ENCODE measurements at places on chromosomes 16 and 17.

- DNase-seq, result no peak
These were observed 20.0 kb downstream of the CLUAP1 start for GRCh38 chr16:3520841-3521240.

GRCh38 chr17:42087736-42088705 lies 10.3 kb downstream of the ZNF385C start:
- no peak for DNase-seq

DNA sequence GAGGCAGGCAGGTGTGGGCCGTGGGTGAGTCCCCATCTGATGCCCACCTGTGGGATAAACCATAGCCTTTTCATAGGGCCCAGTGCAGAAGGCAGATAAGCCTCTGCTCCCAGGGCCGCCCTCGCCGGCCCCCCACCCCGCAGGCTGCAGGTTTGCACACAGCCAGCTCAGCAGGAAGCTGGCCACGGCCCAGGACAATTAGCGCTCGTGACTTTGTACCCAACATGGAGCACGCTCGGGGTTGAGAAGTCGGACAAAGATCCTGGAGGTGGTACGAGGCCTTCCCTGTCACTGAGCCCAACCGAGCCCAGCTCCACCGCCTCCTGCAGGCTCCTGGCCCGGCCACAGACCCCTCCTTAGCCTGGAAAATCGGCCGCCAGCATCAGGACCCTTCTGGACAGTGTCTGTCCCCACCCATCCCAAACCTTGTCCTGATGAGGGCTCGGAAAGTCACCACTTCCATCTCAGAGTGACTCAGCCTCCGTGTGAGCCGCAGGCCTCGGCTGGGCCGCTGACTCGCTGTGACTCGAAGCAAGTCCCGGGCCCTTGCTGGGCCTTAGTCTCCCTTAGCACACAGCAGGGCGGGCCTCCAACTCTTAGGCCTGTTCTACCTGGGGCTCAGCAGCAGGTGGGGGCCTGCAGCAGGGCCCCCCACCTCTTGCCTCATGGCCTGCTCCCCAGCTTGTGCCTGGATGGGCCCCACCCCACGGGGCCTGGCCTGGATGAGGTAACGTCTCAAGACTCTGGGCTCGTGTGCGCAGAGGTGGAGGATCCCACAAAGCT lies 22.7 kb downstream of the FAM83G start:
- DNase-seq, result no peak

GRCh38 chr17:330993-331701 lies 21.5 kb downstream of the RPH3AL start:
- no peak for DNase-seq

- DNase-seq, result no peak
These were observed 83.8 kb downstream of the NETO2 start for GRCh38 chr16:47059991-47060390.

GRCh38 chr16:83315271-83315670 lies 492.5 kb upstream of the HSBP1 start:
- DNase-seq, result no peak

DNA sequence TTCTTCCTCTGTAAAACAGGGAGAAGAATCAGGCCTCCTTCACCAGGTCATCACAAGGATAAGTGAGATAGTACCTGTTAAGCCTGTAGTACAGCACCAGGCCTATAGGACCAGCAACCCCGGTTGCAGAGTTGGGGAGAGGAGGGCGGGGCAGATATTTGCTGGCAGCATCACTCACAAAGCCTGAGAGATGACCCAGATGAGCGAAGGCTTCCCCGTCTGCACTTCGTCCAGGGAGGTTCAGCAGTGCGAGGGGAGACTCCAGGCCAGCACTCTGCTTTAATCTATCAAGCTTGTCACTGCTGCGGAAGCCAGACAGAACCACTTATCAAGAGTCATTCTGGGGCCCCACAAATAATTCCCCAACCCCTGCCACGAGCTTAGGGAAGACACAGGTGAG lies 15.8 kb upstream of the RBBP6 start:
- DNase-seq, result no peak

GRCh38 chr16:66050991-66051390 lies 315.5 kb upstream of the CDH5 start:
- DNase-seq, result no peak

- no peak for DNase-seq
These were observed 59.5 kb downstream of the CHD9NB start for GRCh38 chr16:52993179-52993578.

DNA sequence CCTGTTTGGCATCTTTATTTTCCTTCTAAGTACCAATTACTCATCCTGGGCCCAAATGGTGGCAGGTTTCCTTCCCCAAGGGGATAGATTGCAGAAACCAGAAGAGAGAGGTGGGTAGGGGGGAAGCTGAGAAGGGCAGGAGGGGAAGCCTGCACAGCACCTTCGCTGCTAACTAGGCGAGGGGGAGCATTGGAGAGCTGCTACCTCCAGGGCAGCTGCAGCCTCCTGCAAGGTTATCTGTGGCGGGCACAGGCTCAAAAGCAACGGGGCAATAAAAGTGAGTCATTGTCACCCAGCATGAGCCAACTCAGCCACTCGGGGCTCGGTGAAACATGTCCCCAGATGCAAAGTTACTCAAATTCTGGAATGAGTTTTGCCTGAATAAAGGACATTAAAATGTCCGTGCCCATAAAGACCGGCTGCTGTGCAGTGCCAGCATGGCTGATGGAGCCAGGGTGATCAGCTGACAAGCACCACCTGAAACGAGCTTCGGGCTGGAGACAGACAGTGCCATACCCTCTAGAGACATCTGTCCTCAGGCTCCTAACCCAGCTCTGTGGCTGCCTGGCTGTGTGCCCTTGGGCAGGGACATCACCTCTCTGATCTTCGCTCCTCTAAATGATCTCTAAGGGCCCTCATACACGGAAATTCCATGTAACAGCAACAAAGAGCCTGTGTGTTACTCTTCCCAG lies 68.1 kb upstream of the GRIN2A start:
- no peak for DNase-seq

DNA sequence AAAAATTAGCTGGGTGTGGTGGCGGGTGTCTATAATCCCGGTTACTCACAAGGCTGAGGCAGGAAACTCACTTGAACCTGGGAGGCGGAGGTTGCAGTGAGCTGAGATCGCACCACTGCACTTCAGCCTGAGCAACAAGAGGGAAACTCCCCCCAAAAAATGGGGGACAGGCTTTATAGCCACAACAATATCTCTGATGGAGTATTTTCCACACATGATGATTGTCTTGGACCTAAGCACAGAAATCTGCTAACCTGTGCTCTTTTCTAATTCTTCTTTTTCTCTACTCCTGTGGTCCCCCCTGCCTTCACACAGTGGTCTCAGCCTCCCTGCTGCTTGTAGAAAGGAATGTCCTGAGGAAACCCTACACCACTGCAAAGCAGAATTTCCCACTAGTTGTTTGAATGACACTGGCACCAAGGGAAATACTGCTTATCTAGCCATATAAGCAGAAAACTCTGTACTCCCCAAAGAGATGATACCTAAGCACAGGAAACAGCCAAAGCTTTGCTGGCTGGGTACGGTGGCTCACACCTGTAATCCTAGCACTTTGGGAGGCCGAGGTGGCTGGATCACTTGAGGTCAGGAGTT lies 117.6 kb downstream of the USP31 start:
- no peak for DNase-seq

DNA sequence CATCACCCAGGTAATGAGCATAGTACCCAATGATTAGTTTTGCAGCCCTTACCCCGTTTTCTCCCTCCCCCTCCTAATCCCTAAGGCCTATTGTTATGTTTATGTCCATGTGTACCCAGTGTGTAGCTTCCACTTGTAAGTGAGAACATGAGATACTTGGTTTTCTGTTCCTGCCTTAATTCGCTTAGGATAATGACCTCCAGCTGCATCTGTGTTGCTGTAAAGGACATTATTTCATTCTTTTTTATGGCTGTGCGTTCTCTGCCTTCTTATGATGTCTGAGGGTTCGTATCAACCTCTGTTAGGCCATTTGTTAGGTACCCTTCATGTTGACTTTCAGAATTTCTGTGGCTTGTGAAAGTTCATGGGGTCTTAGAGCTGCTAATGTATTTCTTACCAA lies 31.0 kb downstream of the CTCF start:
- DNase-seq, result no peak

DNA sequence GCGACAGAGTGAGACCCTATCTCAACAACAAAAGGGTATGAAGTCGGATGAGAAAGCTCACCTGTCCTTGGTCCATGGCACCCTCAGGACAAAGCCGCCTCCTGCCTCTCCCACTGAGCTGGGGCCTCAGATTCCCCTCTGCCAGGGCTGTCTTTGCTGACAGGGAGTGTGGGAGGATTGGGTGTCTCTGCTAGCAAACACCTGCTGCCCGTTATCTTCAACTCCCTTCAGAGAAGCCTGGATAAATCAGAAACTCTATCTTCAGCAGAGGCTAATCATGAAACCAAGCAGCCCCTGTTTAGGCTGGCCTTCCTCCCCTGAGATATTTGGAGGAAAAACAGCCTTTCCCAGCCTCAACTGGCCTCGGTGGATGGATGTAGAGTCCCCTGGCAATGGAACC lies 36.3 kb upstream of the CDH1 start:
- no peak for DNase-seq

DNA sequence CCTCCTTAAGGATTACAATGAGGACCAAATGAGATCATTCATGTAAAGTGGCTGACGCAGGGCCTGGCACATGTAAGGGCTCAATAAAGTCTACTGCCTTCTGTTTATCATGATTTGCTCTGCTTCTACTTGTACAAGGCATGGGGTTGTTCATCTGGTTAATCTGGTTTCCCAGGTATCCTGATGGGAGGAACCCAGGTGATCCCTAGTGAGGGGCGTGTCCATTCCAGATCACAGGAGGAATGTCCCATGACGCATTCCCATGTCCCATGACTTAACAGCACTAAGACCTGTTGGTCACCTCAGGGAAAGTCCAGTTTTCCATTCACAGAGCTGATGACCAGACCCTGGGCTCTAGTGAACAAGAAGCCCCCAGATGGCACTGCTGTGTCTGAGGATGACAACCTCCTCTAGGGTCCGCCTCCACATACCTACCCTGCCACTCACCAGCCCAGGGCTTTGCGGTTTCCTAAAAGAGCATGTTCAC lies 11.5 kb upstream of the TPPP3 start:
- DNase-seq, result no peak

DNA sequence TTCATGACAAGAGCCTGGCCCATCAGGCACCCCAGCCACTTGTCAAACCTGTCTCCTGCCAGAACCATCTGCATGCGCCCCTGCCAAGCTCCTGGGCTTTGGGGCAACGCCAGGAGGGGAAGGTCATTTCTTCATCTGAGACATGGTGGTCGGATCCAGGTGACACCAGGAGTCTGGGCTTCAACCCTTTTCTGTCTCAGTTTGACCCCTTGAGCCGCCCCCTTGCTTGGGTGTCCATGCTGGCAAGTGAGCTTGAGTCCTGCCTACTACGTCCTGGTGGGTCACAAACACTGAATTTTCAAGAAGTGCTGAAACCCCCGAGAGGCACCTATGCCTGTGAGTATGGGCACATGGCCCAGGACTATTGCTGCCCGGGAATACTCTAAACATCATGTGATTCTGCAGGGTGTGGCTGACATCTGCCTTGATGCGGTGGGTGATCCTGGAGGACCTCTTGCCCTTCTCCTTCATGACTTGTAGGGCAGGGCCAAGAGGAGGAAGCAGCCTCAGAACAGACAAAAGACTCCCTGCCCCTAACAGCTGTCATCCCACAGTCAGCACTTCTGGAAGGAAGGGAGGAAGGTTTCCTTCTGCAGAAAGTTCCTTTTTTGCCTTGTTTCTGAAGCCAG lies 43.4 kb downstream of the TNFRSF13B start:
- DNase-seq, result no peak

DNA sequence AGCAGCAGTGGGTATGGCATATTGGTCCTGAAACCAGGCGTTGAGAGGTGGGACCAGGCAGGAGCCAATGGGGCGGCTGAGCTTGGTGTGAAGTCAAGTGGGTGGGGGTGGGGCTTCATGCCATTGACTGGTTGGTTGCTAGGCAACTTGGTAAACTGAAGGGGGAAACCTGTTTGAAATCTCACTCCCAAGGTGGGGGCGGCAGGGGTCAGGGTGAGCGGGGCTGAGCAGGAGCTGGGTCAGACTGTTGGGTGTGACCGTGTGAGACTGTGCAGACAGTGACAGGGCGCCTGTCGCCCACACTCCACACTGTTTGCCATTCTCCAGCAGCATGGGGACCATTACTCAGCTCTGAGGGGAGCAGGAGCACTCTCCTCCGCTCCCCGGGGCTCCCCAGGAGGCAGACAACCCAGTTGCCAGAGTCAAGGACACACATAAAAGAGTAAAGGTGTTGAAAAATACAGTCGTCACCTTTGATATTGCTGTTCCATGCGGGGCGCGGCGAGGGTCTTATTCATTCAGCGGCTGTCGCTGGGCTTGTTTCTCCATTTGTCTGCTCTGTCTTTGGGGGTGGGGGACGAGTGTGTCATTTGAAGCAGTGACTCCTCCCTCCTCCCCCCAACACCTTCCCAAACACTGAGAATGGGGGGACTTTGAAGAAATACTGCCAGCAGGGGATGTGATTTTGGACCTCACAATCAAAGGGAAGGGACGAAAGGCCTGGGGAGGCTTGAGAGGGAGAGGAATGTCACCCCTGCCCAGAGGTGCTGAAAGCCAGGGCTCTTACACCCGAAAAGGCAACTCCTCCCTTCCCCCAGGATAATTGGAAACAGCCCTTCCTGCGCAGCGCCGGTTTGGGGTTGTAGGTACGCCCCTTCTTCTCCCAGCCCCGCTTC lies 1.2 kb upstream of the EFNB3 start:
- no peak for DNase-seq
